ENCODE measurements at places on chromosomes 11 and 22. TPM values are rescaled to one million over a fixed set of nuclear protein-coding genes. Genes with fewer than 3 reads are reported as not detected.

Gene MOV10L1
- total RNA-seq, result 3.3 TPM

Gene LRRN4CL
- 15.0 TPM for total RNA-seq

Gene HTATIP2
- 10.1 TPM for total RNA-seq

Gene OR5P2
- total RNA-seq, result not detected

Gene TCN1
- total RNA-seq, result not detected

Gene MARK2
- 15.5 TPM for total RNA-seq

Gene RASSF10
- total RNA-seq, result 14.2 TPM

Gene KCNJ5
- 1.6 TPM for total RNA-seq

Gene TMEM126A
- 40.7 TPM for total RNA-seq

Gene GCAT
- 23.0 TPM for total RNA-seq

Gene MS4A4E
- total RNA-seq, result 0.50 TPM

Gene SLC5A4
- 0.72 TPM for total RNA-seq

Gene ANO9
- not detected for total RNA-seq

Gene PRR5L
- 30.6 TPM for total RNA-seq

Gene RAG2
- not detected for total RNA-seq

Gene MFNG
- 3.6 TPM for total RNA-seq

Gene RIMBP3C
- 0.30 TPM for total RNA-seq

Gene SLN
- total RNA-seq, result 1.3 TPM

Gene BBOX1
- total RNA-seq, result 42.8 TPM

Gene CRYBB2
- total RNA-seq, result not detected

Gene MAPK12
- 20.8 TPM for total RNA-seq
